ENCODE measurements at places on chromosomes 12 and 14.
A peak's percentile ranks its signal among the peaks of the same experiment; 100 is the strongest.

- DNase-seq: no peak
Measured at GRCh38 chr14:103314496-103315277, 19.4 kb upstream of the EIF5 start.

DNA sequence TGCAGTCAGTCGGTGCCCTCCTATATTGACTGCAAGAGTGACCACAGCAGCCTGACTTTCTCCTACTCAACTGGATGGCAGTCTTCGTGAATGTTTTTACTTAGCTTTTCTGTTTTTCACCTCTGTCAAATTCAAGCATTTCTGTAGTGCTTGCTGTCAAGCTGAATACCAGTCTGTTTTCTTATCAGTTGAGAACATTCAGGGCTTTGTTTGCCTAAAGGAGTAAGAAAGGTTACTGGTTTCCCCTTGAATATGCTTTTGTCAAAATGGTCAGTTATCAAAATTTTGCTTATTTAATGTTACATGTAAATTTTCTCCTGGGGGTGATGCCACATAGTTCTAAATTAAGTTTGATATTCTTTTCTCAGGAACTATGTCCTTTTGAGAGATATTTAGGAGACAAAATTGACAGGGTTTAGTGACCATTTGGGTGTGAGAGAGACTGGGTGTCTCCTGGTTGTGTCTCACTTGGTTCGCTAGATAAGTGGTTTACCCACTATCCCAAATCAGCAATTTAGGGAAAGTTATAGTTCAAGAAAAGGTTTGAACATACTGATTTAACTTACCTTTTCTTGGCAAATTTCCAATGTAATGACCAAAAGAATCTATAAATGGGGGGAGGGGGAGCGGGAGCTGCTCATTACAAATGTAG is 366.3 kb downstream of the TMTC2 start:
- no peak for DNase-seq

DNA sequence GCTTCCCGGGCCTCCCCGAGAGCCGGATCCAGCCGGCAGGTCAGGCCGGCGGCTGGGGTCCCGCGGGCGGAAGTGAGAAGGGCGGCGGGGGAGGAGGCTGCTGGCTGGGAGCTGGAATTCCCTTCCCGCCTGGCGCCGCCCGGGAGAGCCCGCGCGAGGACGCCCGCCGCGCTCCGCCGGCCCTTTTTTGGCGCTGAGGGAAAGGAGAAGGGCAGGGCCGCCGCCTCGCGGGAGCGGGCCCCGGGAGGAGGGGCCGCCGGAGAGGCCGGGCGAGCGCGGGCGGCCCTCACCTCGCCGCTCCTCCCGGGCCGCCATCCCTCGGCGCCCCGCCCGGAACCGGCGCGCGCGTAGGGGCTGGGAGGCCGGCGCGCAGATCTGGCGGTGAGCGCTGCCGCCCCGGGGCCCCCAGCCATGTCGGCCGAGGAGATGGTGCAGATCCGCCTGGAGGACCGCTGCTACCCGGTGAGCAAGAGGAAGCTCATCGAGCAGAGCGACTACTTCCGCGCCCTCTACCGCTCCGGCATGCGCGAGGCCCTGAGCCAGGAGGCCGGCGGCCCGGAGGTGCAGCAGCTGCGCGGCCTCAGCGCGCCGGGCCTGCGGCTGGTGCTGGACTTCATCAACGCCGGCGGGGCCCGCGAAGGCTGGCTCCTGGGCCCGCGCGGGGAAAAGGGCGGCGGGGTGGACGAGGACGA is at the start of the genes KLHL42 and MANSC4:
Gene KLHL42 (plus strand): TSS at position 314 of the 692 bp plus-strand sequence. CDS start 98 bp downstream, at position 412.
Gene MANSC4 (minus strand): TSS at position 317 of the 692 bp plus-strand sequence. CDS start 8,960 bp downstream, outside the sequence.
- peak; percentile 45 for DNase-seq

- DNase-seq: no peak
Measured at GRCh38 chr12:112191840-112192321, 66.5 kb downstream of the TRAFD1 start.

- no peak for DNase-seq
Measured at GRCh38 chr14:100791348-100791735, 34.6 kb upstream of the MEG3 start.

GRCh38 chr14:86799244-86799647 is 1193.7 kb downstream of the GALC start:
- no peak for DNase-seq

- DNase-seq: no peak
Measured at GRCh38 chr12:58503731-58504130, 416.6 kb downstream of the LRIG3 start.

DNA sequence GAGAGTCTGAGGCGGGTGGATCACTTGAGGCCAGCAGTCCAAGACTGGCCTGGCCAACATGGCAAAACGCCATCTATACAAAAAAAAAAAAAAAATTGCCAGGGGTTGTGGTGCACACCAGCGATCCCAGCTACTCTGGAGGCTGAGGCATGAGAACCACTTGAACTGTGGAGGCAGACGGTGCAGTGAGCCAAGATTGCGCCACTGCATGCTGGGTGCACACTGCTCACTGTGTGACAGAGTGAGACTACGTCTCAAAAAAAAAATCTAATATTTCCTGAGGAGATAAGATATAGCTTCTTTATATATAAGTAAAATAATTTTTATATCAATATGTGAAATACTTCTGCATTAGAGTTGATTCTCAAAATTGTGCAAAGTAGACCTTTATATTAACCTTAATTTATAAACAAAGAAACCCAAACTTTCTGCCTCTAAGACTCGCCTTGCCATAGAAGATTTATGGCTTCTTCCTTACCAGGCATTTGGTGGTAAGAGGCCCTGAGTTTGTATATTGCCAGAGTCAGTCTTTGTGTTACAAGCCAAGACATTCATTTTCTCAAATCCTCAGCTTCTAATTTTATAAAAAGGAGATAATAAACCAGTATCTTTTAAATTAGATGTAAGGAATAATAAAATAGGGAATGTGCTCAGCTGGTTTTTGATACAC is 1226.7 kb downstream of the FLRT2 start:
- no peak for DNase-seq

- no peak for DNase-seq
Measured at GRCh38 chr14:78091361-78091760, 78.8 kb upstream of the NRXN3 start.

- no peak for DNase-seq
Measured at GRCh38 chr14:86915406-86915805, 1077.6 kb downstream of the GALC start.

GRCh38 chr12:111927346-111927745 is 85.3 kb downstream of the MAPKAPK5 start:
- DNase-seq: no peak

GRCh38 chr12:44848703-44849085 is 27.4 kb downstream of the NELL2 start:
- no peak for DNase-seq

DNA sequence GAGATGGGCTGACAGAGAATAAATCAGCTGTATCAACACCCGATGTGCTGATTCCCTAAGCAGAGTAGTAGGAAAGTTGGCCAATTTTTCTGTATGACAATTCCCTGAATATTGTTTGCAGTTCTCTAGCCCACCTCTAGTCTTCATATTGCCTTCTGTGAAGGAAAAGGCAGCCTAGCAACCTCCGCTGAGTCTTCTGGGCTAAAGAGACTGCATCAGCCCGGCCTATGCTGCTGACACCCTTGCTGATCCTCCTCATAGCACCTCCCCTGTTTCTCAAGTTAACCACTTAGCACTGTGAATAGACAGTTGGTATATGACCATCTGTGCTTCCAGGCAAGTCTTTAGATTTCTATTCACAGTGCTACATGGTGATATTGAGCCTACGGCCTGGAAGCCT is 161.1 kb upstream of the EGLN3 start:
- DNase-seq: no peak

DNA sequence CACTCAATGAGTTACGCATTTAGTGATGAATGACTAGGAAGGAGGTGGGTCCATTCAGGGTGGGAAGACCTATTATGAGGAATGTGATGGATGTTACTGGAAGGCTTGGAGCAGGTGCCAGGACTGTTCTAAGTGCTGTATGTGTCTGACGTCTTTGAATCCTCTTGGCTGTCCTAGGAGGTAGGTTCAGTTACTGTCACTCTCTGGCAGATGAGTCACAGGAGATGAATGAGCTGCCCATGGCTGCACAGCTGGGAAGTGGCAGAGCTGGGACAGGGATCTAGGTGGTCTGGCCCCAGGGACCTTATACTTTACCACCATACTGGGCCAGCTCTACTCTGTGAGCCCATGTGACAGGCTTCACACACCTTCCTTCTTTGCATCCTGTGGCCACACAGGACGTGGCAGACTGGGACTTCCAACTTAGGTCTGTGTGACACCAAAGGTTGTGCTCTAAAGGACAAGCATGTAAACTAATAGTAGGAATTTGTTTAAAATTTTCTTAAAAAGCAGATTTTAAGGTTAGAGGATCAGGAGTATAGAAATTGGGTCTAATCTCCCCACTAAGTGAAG is 24.0 kb downstream of the TCTN1 start:
- DNase-seq: no peak

GRCh38 chr12:124518051-124518932 is 49.1 kb downstream of the NCOR2 start:
- DNase-seq: peak; percentile 94

DNA sequence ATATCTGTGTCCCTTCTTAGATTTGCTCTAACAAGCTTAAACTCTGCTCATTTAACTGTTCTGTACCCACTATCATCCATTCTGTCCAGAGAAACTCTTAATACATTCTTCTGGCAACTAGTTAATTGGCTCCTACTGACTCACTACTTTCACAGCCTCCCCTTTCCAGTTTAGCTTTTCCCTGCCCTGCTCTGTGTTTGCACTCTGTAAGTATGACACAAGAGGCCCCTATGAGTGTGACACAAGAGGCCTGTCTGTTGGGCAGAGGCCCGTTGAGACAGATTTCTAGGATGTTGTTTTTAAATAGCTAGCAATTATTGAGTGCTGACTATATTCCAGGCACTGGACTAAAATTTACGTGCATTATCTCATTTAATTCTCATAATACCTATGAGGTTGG is 246.0 kb upstream of the DAAM1 start:
- no peak for DNase-seq

GRCh38 chr14:68951035-68951797 is 27.9 kb downstream of the ACTN1 start:
- DNase-seq: no peak

DNA sequence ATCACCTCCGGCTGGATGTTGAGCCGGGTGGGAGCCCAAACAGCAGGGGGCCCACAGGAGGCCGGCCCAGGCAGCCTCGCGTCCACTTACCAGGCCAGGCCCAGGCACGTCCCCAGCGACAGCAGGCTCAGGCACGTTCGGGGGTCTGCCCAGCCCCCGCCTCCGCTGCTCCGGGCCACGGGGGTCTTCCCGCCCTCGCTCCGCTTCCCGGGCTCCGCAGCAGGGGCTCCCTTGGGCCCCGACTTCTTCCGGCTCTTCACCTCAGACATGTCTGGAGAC is 216 bp downstream of the IKBIP start:
- no peak for DNase-seq

DNA sequence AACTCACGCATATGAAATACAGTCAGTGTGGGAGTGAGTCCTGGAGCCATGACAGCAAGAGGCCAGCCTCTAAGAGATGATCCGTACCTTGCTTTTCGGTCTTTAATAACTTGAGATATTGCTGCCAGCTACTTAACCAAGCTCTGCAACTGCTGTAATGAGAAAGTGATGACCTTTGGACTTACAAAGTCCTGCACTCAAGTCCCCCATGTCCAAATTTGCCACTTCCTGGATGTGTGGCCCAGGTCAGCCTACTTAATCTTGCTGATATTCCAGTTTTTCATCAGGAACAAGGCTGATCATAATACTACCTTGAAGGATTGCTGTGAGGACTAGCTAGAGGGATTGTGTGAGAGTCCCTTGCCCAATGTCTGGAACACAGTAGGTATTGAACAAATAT is 33.8 kb upstream of the DUSP6 start:
- DNase-seq: no peak

DNA sequence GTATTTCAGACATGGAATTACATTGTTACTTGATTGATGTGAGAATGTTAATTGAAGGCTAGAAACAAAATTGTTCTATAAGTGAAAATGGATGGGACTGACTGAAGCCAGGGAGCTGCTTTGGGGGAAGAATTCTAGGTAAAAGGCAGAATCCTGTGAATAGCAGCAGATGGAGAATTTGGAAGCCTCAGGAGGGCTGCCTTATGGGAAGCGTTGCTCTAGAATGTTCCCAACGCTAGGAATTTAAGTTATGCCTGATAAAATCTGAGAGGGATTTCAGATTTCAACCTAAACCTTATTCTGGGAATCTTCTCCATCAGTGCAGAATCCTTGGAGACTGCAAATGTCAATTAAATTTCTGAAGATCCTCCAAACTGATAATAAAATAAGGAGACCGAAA is 858.2 kb upstream of the FLRT2 start:
- DNase-seq: no peak

DNA sequence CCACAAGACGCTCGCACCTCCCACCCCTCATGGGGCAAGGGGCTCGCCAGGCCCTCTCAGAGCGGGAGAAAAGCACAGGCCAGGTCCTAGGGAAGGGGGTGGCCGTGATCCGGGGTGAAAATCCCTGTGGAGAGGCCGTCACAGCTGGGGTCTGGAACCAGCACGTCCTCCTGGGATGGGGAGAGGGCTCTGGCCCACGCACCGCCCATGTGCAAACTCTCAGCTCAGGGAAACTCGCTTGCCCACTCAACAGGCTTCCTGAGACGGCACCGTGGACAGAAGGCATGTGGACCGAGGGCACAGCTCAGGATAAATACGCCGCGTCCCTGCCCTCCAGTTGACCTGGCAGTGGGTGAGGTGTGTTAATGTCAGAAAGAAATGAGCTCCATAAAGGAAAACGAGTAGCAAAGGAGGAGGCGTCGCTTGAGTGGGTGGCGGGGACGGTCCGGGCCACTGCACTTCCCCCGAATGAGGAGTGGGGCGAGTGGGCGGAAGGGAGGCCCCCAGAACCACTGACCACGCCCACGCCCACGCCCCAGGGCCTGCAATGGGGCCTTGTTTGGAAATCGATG is 57.6 kb upstream of the GALNT9 start:
- no peak for DNase-seq

- no peak for DNase-seq
Measured at GRCh38 chr14:105841022-105842009, 314.9 kb downstream of the TMEM121 start.

- DNase-seq: no peak
Measured at GRCh38 chr14:90487462-90487861, 90.6 kb downstream of the CALM1 start.

GRCh38 chr12:80867941-80868340 is 69.8 kb downstream of the LIN7A start:
- no peak for DNase-seq

GRCh38 chr12:58588770-58589169 is 331.5 kb downstream of the LRIG3 start:
- DNase-seq: no peak

- no peak for DNase-seq
Measured at GRCh38 chr12:25041006-25041741, 92.3 kb upstream of the BCAT1 start.

DNA sequence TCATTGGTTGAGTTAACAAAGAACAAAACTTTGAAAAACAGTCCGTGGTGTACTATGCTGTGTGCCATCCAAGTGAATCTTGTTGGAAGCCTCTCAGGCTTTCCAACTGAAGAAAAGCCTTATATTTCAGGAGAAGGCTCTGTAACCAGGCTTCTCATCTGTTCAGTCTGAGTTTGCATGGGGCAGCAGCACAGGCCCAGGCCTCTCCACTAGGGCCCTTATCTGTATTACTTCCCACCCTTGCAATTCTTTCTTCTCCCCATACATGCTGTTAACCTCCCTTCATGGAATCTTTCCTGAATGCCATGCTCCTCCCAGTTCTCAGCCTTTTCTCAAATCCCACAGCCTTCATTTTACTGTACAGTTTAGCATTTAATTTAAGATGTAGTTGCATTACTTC is 28.3 kb downstream of the FRMD6 start:
- DNase-seq: no peak

Data from NCI-H1417 treated with DMSO at 0.1 percent for 48 hours (cell line).